ENCODE measurements at places on chromosomes 3 and 15.

- no peak for DNase-seq
Observed at GRCh38 chr3:39133822-39134221, 19.6 kb downstream of the CSRNP1 start.

- peak; percentile 24 for DNase-seq
Observed at GRCh38 chr3:158918008-158918407, 116.2 kb downstream of the MFSD1 start.

DNA sequence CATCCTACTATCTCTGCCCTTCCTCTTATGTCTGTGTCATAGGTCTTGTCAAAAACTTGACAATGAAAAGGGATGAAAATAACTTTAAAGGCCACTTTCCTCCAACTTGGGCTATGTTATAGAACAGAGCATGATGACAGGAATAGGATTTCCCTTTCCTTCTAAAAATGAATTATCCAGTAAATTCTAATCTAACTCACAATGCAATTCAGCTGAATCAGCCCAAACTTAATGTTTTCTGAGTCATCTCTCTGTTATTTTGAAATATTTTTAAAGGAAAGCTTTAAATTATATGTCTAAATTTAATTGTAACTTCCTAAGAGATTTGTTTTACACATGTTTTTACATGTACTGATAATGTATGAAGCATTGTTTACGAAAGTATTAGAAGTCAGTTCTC, 258.5 kb downstream of the BBX start:
- DNase-seq, result no peak

DNA sequence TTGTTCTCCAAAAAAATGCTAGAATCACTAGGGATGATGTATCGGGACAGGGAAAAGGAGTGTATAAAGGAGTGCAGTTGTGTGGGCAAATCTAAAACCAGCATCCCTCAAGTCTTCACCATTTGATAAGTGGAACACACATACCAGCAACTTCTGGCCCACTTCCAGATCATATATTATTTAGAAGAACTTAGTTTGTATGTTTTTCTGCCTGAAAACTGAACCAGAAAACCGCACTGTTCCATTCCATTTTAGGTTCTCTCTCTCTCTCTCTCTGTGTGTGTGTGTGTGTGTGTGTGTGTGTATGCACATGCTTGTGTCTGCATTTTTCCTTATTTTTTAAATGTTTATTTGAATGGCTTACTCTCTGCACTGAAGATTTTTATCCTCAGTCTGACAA, 93.5 kb downstream of the SERPINI1 start:
- no peak for DNase-seq

DNA sequence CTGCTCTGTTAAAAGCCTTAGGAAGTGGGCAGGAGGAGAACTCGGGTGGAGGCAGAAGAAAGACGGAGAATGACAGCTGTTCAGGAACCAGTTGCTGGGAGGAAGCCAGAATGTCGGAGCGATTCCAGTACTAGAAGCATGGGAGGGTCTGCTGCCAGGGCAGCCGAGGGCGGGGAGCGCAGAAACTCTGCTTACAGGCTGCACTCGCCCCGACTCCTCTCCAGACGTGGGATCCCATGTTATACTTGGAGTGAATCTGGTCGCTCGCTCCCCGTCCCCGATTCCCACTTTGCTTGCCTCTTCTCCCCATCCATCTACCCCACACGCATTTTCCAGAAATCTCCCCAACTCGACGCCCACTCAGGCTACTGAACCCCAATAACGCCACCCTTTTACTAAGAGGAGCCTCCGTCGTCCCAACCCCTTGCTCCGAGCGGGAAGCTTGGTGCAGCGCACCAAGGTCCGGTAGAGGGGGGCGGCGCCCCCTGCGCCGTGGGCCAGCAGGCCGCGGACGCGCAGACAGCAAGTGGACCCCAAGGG, 665 bp downstream of the GATM start:
- peak; percentile 66 for DNase-seq

DNA sequence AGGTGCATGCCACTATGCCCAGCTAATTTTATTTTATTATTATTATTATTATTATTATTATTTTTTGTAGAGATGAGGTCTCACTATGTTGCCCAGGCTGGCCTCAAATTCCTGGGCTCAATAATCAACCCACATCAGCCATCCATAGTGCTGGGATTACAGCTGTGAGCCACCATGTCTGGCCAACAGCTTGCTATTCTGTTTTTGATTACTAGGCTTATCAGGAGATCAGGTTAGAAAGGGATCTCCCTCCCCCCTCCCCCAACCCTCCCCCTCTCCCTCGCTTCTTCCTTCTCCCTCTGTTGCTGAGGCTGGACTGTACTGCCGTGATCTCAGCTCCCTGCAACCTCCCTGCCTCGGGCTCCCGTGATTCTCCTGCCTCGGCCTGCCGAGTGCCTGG, 8.6 kb downstream of the CLN6 start:
- DNase-seq, result no peak

DNA sequence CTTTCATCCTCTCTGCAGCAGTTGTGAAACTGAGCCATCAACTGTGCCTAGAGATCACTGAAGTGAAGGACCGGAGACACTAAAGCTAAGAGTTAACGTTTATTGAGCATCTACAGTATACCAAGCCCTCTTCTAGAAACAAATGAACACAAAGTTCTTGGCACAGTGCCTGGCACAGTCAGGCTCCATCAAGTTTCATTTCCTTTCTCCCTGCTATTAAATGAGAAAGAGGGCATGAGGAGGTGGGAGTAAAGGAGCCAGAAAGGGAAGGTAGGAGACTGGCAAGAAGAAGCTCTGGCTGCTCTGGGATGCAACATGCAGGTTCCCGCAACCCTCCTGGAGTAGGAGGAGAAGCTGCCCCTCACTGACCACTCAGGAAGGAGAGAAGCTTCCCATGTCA, 30.6 kb downstream of the CYP19A1 start:
- no peak for DNase-seq

DNA sequence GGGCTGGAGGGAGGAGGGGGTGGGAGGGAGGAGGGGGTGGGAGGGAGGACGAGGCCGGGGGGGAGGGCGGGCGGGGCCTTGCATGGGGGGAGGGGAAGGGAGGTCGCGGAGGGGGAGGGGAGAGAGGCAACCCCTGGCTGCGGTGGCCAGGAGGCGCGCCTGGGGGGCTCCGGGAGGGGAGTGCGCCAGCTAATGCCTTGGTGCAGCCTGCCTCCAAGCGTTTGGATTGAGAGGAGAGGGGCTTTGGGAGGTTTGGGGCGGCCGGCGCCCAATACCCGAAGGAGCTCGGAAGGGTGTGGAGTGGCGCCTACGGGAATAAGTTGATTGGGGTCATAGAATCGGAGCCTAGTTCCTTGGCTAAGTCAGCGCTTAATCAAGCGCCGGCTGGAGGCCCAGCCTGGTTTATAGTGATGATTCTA, 557 bp downstream of the TFG start:
- DNase-seq, result peak; percentile 24

- no peak for DNase-seq
Observed at GRCh38 chr15:73712107-73712506, 27.9 kb downstream of the CD276 start.

- DNase-seq, result no peak
Observed at GRCh38 chr15:79172801-79173460, 82.4 kb upstream of the RASGRF1 start.

DNA sequence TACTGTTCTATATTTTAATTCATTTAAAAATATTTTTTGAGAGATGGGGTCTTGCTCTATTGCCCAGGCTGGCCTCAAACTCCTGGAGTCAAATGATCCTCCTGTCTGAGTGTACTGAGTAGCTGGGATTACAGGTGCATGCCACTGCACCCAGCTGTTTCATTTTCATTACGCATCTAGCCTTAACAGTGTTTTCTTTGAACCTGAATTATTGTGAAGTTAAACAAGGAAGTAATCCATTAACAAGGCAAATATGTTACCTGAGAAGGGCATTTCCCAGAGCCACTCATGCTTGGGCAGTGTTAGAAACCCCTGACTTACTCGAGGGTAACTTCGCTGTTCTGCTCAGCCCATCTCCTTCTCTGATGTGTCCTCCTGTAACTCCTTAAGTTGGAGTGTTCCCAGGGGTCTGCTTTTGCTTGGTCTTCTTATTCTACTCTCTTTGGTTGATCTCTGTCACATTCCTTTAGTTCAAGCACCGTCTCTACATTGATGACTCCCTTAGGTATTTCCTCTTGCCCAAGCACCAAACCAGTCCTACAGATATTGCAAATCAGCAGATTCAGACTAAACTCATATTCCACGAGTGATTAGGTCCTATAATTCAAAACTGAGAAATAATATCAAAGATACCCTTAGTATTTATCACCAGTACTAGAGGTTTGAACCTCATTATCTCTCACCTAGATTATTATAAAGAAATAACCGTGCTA, 107.9 kb downstream of the STAC start:
- DNase-seq, result no peak

Data from globus pallidus (tissue), 1 donor.